ENCODE measurements at places on chromosomes 6 and 20. TPM values are rescaled to one million over a fixed set of nuclear protein-coding genes. Genes with fewer than 3 reads are reported as not detected.

DNA sequence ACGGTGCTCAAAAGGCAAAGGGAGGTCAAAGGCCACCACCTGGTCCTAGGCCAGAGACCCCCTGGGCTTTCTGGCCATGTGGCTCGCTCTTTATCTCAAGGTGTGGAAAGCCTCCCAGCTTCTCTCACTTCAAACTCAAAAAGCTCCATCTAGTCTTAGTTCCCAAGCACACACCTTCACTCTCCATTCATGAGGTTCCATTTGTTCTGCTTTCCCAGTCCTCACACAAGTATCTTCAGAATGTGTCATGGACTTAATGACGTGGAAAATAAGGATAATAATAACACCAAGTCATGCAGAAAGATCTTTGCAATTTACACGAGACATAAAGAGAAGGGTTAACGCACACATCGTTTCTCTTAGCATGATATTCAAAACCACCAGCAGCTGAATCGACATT, 219.3 kb downstream of the GMDS start:
- no peak for DNase-seq

DNA sequence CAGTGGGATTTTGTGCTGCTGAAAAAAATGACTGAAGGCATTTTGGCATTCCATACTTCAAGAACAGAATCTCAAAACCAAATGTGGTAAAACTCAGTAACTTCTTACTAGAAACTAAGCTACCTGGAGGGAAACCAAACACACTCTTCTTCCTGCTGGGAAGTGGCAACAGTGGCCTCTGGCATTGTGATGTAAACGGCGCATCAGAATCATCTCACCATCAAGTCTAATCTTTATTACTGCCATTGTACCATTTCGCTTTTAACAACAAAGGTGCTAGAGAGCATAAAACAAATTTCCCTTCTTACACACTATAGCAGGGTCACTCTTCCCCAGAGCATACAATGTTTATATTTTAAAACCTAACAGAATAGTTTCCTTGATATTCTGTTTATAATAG, 101.6 kb upstream of the CEP162 start:
- no peak for DNase-seq

The EYS gene
- polyA plus RNA-seq = not detected

DNA sequence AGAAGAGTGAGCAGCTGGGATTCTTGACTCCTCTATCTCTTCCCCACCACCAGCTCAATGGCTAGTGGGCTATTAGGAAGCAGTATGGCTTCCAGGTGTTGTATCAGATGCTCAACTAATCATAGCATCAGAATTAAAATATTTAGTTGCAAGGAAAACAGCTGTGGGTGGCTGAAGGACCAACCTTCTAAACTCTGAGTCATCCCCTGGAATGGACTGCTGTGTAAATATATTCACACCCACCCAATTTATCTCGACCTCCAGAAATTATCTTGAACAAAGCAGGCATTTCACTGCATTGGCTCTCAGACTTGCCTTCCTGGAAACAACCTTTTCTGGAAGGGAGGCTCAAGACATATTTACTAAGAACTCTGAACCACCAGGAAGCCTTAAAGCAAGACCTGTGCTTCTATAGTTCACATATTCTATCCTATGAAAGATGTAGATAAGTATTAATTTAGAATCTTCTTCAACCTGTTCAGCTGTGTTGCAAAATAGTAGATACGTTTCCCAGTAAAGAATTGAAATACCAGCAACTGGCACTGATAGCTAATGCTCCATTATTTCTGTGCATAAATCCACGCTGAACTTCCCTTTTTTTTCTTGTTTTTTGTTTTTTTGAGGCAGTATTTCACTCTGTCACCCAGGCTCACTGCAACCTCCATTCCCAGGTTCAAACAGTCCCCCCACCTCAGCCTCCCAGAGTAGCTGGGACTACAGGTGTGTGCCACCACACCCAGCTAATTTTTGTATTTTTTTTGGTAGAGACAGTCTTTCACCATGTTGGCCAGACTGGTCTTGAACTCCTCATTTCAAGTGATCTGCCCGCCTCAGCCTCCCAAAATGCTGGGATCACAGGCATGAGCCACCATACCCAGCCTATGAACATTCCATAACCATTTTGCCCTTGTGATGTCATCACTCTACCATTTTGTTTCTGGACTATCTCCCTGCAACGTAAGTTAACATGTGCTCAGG, 56.9 kb upstream of the CD2AP start:
- no peak for DNase-seq

The ZBP1 gene
- not detected for polyA plus RNA-seq

- no peak for DNase-seq
These were observed 649 bp upstream of the LRRC73 start for GRCh38 chr6:43510827-43511163.

The ZNF334 gene
- 4.0 TPM for polyA plus RNA-seq

DNA sequence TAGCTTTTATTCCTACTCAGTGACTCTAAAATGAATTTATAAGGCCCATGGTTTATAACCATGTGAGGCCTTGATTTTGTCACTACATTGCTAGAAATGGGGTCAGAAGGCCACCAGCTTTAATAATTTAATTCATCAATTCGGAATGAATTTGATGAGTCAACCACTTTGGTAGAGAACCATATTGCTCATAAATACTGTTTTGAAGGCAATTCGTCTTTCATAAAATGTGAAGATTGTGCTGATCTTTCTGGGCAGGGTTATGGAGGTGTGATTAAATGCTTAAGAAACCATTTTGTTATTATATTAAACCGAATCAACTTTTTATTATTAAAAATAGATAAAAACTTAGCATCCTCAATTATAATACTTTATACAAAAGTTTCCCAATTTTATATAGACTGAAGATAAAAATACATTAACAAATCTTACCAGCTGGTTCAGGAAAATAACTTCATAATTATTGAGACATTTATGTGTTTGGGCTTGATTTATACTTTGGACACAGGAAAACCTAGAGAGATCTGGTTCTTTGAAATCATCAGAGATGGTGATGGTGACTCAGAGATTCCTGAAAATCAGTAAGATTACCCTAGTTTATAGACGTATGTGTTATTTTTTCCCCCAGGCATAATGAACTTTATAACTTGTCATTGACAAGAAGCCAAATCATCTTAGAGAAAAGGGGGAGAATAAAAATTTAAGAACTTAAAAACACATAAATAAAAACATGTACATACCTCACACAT, 10.6 kb downstream of the HCRTR2 start:
- no peak for DNase-seq

DNA sequence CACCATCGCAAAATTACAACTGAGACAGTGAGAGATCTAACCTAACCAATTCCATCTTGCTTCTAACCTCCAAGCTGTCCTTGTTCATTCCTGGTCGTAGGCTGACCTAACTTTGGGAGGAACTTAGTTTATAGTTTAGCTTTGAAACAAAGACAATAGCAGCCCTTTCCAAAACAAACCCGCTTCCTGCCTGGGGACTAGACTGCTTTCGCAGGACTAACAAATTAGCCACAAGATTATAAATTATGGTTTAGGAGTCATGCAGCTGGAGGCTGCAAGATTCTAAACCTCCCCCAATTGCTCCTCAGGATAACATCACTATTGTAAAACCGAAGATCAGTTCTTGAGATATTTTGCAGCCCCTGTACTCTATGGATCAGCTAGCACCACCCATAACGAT, 63.2 kb downstream of the TRIM27 start:
- DNase-seq = no peak

DNA sequence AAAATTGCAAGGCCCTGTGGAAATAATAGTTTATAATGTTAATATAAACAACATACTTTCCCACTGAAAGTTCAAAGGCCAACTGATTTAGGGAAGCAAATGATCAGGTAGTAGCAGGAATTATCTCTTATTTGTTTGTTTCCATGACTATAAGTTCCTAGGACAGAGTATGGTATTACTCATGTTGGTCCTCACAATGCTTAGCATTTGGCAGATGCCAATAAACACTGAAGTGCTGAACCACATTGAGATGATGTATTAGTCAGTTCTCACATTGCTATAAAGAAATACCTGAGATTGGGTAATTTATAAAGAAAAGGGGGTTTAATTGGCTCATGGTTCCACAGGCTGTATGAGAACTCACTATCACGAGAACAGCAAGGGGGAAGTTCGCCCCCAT, 129.6 kb upstream of the NUP153 start:
- no peak for DNase-seq

DNA sequence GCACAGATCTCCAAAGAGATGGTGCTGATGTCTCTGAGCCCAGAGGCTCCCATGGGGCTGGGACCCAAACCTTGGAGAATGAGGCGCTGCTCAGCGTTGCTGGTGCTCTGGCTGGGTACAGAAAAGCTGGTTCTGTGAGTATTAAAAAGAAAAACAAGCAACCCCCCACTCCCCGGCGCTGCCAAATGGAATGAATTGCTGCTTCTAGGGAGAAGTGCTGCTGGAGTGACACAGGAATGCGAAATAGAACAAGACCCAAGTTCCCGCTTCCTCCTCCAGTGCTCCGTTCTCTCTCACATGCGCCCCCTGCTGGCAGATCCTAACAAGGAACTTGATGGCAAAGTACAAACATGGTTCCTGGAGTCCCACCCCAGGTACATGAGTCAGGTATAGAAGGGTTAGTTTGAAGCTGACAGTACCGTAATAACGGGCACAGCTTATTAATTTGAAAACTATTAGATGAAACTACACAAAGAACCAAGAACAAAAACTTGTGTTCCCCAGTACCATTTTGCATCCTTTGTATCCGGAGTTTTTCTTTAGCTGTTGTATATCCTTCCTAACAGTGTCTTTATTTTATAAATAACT, 2.1 kb upstream of the DDX27 start:
- DNase-seq = peak; percentile 76

DNA sequence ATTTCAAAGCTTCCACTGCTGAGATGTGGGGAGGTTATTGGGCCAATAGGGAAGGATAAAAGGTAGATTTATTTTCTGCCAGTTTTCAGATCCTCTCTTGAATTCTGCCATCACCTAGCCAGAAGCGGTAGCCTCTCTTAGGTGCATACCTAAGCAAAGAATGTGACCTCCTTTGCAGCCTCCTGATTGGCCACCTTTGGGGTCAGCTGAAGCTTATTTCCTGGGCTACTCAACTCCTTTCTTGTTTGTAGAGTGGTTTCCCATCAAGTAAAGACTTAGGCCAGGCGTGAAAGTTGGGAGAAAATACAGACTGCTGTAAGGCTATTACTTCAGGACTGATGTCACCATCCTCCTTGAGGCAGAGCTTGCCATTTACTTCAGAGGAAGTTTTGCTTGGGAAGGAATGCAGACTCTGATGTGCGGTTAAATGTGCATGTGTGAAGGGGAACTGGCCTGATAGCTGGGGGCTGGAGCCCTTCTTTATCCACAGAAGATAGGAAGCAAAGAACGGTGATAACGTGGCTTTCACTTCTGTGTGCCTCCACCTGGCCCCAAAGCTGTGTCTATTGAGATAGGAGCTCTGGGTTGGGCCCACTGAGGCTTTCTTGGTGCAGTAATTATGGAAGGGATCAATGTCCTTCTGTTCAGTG, 70.1 kb downstream of the TRMT11 start:
- no peak for DNase-seq

DNA sequence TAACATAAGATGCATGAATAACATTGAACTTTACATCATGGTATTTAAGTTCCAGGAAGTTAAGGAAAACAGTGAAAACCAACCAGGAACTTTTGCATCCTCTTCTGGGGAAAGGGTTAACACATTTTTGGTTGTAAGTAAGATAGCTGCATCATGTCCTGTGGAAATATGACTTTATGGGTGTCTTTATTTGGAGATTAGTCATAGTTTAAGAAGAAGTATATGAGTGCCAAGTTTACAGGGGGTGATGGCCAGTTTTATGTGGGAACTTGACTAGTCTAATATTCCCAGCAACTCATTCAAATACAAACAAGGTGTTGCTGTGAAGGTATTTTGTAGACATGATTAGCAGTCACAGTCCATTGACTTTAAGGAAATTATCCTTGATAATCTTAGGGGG, 78.0 kb downstream of the PDE10A start:
- DNase-seq = no peak

The OR2H2 gene
- polyA plus RNA-seq = not detected

GRCh38 chr20:37992802-37993409, 40.4 kb downstream of the TTI1 start:
- peak; percentile 33 for DNase-seq

- DNase-seq = no peak
These were observed 87.0 kb downstream of the SGK1 start for GRCh38 chr6:134230940-134231339.

DNA sequence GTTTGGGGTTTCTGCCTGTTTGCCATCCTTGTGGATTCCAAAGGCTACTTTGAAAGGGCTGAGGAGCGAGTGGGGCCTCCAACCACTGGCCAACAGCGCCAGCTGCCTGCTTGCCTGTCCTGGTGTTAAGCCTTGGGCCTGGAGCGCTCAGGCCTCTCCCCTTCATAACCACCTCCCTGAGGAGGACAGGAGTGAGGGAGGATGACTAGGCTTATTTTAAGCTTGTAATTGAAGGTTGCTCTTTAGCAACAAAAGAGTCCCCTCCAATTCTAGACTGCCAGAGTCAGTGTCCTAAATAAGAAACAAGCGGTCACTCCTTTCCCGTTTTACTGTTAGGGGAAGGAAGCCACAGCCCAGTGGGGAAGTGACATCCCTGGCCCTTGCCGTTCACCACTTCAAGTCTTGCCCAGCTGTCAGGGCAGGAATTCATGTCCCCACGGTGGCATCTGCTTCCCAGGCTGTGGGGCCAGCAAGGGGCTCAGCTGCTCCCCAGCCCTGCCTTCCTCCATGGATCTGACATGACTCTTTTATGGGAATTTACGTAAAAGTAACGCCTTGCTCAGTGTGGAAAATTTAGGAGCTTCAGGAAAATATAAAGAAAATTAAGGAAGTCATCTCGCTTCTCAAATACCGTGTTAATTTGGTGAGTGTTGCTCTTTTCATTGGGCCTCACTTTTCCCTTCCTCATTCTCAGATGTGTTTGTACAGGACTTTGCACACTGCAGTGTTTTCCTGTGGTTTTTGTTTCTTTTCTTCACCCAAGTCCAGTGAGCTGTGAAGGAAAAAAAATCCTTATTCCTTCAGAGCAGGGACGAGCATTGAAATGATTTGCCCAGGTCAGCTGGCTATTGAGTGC, 57.8 kb downstream of the SSR1 start:
- no peak for DNase-seq

DNA sequence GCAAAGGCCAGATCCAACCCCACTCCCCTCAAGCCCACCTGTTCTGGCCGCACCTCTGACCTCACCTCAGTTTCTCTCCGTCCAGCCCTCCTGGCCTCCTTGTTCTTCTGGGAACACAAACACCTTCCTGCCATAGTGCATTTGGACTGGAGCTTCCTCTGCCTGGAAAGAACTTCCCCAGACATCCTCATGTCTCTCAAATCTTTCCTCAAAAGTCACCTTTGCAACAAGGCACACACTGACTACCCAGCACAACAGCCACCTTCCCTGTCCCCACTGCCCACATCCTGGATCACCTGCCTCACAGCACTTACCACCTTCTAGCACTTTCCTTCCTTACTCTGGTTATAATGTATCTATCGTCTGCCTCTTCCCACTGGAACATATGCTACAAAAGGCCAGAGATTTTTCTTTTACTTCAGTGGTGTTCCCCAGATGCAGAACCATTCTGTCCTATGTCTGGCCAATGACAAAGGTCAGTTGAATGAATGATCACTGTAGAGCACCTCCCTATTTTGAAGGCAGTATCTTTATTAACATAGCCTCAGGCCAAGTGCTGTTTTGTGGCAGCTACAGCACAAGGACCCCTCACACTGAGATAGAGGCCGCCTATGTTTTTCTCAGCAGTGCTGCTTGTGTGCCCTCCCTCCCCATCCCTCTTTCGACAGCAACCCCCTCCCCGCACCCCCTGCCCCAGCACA, 4.1 kb downstream of the HLA-B start:
- no peak for DNase-seq
